CD8-positive, alpha-beta memory T cell (primary cell): ENCODE measurements at places on chromosomes 4 and X. TPM values are rescaled to one million over a fixed set of nuclear protein-coding genes. Genes with fewer than 3 reads are reported as not detected.

GRCh38 chr4:157819693-157820464 is 352.9 kb downstream of the GASK1B start:
- no peak overlapping the region for H3K4me3 ChIP-seq
- H3K27ac ChIP-seq, result no peak overlapping the region
- H3K36me3 ChIP-seq, result no peaks in the 10 kb centered on the region
- no peaks in the 10 kb centered on the region for H3K4me1 ChIP-seq
- no peak for DNase-seq

GRCh38 chr4:687971-688853 is 739 bp downstream of the SLC49A3 start:
- H3K27ac ChIP-seq, result peak overlapping the region; percentile 59
- H3K4me3 ChIP-seq, result no peak overlapping the region
- no peaks in the 10 kb centered on the region for H3K36me3 ChIP-seq
- H3K27me3 ChIP-seq, result no peaks in the 10 kb centered on the region
- no peak for DNase-seq
- H3K4me1 ChIP-seq, result no peaks in the 10 kb centered on the region

- no peaks in the 10 kb centered on the region for H3K4me1 ChIP-seq
- no peak overlapping the region for H3K4me3 ChIP-seq
- DNase-seq, result no peak
- H3K27ac ChIP-seq, result no peak overlapping the region
Observed at GRCh38 chr4:164215113-164215741, 538.7 kb upstream of the SMIM31 start.

DNA sequence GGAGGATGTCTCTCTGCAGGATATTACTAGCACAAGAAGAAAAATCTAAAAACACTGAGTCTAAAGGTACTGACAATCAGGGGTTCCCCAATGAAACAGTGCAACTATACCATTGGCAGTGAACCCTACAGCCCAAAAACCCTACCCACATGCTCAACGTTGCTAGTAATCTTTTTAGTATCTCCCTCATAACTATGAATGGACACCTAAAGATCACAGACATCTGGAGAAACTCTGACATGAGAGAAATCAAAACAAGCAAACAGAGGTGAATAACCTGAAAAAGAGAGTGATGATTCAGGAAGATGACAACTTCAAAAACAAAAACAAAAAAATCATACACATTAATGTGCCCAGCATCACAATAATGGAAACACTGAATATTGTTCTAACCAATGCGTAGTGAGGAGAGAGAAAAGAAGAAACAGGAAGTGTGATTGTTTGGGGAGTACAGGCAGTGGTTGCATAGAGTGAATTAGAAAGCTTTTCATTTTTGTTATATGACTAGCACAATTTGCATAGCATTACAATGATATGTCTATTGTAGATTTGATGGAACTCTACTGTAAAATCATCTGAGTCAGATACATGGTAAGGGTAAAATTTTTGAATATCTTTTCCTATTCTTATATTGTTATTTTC is 78.9 kb upstream of the FMR1 start:
- no peaks in the 10 kb centered on the region for H3K27me3 ChIP-seq
- no peaks in the 10 kb centered on the region for H3K36me3 ChIP-seq
- H3K4me1 ChIP-seq, result no peaks in the 10 kb centered on the region
- H3K4me3 ChIP-seq, result no peak overlapping the region
- no peak for DNase-seq

GRCh38 chr4:54213761-54214160 is 15.3 kb upstream of the PDGFRA start:
- peaks cover 4% of the 10 kb centered on the region for H3K4me1 ChIP-seq
- H3K27ac ChIP-seq, result no peak overlapping the region
- no peaks in the 10 kb centered on the region for H3K36me3 ChIP-seq

The TSPAN7 gene
- total RNA-seq, result not detected

The OCIAD1 gene
- total RNA-seq, result 114 TPM

DNA sequence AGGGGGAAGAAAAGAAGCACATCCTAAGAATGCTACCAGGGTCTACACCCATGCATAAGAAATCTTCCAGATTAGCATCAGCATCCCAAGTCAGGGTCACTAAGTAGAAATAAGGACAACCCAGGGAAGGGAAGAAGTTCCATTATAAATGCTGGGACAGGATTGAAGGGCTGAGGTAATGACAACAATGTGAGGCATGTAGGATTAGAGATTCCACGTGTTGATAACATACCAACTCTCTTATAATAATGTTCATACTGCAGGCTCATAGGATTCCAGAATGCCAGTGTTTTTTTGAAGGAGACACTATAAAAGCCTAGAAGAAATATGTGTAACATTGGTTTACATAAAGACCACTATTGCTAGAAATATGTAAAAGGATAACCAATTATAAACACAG is 201.2 kb downstream of the MID1IP1 start:
- H3K4me3 ChIP-seq, result no peak overlapping the region
- DNase-seq, result no peak
- H3K36me3 ChIP-seq, result no peaks in the 10 kb centered on the region
- no peaks in the 10 kb centered on the region for H3K4me1 ChIP-seq
- H3K27me3 ChIP-seq, result no peaks in the 10 kb centered on the region
- H3K27ac ChIP-seq, result no peak overlapping the region

GRCh38 chrX:46383006-46383405 is 162.2 kb downstream of the ZNF674 start:
- no peaks in the 10 kb centered on the region for H3K36me3 ChIP-seq
- no peaks in the 10 kb centered on the region for H3K27me3 ChIP-seq
- H3K4me3 ChIP-seq, result no peak overlapping the region

The PNPLA4 gene
- total RNA-seq, result 10.0 TPM
